Dorsolateral prefrontal cortex (tissue), 122 donors: ENCODE measurements at places on chromosomes 12 and 14.

GRCh38 chr12:107917912-107918800 is 143.7 kb downstream of the ASCL4 start:
- DNase-seq: peak; percentile 34

GRCh38 chr12:89968151-89968700 is 259.6 kb upstream of the ATP2B1 start:
- no peak for DNase-seq

DNA sequence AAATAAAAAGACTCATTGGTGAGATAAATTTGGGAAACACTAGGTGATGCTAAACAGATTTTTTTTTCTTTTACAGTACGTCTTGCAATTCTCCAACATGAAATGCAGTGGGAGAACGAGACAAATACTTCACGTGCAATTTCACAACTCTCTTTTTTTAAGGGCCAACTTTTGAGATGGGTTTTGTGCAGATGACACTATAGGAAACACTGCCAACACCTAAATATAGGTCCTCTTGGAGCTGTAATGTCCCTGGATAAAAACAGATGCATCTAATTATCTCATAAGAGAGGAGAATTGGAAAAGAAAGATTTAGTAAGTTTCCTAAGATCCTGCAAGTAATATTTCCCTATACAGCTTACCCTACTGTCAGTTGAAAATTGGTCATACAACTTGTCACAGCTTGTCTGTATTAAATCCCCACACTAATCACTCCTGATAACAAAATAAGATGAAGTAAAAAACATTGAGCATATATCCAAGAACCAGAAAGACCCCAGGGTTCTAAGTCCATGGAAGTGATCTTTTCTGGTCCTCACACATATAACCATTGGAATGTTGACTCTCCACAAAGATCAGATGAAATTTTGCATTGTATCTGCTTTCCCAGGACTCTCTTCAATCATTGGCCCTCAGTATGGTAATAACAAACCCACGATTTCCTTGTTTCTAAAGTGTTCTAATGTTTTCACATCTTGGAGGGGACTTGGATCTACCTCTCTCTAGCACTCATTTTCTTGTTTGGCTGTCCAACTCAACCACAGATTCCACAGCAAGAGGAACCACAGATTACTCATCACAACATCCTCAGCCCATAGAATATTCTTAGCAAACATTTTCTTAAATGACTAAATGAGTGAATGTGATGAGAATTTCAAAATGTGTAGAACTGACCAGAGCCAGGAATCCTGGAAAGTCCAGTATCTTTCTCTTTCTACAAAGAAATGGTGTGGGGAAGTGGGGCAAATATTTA is 769.4 kb upstream of the USP15 start:
- DNase-seq: no peak

GRCh38 chr12:8156416-8156815 is 399 bp upstream of the ZNF705A start:
- no peak for DNase-seq

GRCh38 chr12:26102953-26103352 is 21.9 kb downstream of the BHLHE41 start:
- DNase-seq: no peak

DNA sequence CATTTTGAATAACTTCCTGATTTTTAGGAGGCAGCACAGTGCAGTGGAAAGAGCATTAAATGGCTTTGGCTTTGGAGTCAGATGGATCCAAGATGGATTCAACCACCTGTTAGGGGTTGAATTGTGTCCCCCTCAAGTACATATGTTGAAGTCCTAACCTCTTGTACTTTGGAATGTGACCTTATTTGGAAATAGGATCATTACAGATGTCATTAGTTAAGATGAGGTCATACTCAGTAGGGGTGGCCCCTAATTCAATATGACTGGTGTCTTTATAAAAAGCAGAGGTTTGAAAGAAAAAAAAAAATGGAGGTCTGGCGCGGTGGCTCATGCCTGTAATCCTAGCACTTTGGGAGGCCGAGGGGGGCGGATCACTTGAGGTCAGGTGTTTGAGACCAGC is 18.8 kb downstream of the ATP5MC2 start:
- no peak for DNase-seq

DNA sequence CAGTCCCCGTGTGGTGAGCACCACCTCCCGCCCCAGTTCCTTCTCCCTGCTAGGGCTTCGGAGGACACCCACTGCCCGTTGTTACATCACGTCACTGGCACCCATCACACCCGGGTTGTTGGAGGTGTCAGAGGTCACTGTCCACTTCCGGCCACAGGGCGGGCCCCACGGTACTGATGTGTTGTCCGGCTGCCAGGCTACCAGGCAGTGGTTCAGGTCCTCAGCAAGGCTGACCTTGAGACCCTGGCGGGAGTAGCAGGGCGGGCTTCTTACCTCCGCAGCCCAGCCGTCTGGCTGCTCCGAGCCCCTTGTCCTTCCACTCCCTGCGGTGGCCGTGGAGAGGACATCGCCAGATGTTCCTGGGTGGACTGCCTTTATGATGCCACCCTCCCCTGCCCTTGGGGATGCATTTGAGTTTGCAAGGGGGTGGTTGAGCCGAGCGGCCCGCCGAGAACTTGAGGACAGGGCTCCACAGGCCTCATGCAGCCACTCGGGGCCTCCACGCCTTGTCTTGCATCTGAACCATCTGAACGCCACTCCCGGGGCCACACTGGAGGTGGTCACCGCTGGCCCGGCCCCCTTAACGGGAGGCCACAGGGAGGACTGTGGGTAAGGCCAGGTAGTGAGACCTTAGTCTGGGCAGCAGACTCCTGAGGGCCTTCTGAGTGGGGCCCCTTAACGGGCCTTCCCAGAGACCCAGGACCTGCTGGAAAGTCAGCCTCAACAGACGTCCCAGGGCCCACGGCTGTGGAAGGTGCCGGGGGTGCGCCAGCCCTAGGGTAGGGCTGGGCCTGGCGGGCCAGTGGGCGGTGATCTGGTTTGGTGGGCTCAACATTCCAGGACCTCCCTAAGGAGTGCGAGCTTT is 27.1 kb upstream of the PLD4 start:
- no peak for DNase-seq

DNA sequence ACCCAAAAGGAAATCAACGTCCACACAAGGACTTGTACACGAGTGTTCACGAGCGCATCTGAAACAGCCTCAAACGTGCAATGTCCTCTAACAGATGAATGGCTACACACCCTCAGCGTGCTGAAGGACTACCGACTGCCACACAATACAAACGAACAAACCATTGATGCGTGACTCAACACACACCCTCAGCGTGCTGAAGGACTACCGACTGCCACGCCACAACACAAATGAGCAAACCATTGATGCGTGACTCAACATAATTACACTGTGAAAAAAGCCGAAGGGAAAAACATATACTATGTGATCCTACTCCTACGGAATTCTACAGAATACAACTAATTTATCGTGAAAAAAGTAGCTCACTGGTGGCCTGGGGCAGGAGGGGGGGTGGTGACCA is 25.1 kb upstream of the BTBD6 start:
- no peak for DNase-seq

DNA sequence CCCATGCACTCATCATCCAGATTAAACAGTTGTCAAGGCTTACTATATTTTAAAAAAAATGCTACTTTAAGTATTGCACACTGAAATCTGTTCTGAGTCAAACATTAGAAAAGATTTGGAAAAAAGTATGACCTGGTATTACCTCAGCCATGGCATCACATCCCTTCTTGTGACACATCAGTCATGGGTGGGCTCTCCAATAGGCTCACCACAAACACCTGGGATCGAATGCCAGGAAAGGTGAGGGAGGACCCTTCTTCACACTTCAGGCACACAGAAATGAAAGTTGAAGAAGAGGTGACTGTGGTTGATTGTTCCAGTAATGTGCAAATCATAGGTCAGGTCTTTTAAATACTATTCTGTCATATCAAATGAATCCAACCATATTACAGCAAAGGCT is 36.6 kb upstream of the GZMB start:
- no peak for DNase-seq

DNA sequence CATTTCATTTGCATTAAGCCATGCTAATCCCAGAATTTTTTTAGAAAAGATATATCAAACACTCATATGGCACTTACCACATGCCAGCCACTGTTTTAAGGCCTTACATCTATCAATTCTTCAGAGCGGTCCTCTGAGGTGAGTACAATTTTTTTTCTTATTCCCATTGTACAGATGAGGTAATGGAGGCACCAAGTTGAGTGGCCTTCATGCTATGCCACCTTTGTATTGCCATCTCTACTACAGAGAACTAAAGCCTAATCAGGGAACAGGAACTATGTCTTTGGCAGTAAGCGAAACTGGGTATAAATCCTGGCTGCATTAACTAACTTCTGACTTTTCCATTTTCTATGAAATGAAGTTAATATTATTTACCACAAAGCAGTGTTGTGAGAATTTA is 27.1 kb downstream of the SLC38A4 start:
- DNase-seq: no peak

DNA sequence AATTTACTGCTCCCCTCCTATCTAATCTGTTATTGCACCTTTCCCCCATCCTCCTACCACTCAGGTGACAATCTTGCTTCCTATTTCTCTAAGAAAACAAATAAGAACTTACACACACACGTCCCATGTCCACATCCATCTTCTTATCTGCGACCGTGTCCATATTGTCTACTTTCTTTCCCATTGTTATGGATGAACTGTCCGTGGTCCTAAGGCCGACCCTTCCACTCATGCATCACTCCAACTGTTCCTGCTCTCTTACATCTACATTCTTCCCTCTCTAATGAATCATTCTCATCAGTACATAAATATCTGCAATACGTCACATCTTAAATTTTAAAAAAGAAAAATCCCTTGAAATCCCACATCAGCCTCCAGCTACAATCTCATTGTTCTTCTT is 30.0 kb downstream of the ZFYVE1 start:
- DNase-seq: no peak

- no peak for DNase-seq
Measured at GRCh38 chr14:29955087-29955486, 27.4 kb upstream of the PRKD1 start.

DNA sequence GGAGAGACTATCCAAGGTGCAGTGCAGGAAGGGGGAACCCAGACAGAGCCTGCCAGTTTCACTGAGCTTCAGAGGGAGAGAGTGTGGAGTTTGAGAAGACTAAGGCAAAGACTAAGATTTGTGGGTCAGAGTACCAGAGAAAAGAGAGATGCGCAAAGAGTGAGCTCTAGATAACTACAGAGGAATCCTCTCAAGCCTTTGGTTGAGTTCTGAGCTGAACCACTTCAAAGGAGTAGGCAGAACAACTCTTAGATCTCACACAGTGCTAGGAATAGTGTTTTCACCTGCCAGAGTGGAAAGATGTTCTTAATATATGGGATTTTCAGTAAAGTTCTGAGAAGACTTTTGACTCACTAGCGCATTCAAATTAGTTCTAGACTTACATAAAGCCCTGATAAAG is 10.7 kb upstream of the M6PR start:
- DNase-seq: no peak

DNA sequence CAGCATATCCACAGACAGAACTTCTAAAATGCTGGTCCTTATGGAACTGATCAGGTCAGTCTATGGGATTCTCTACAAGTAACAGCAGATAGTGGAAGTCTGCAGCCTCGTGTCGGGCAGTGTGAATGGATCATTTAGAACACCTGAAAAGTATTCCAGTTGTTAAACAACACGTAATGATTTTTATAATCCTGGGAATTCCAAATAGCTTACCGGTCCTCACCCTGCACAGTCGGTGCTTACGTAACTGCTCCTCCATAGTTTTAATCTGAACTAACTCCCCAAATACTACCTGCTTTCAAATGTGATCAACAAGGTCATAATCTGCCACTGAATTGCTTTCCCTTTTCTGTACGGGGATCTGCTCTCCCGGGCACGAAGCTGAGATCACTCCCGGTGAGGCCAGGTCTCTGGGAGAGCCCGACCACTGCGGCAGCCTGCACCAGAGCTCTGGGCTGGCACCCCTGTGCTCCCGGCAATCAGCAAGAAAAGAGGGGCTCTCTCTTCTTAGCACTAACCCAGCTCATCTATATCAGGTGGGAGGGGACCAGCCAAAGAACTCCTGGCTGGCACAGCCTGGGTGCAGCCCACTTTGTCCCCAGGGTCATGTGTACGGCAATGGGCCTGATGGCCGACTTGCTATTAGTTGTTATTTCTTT is 157.0 kb downstream of the FOXN3 start:
- no peak for DNase-seq

DNA sequence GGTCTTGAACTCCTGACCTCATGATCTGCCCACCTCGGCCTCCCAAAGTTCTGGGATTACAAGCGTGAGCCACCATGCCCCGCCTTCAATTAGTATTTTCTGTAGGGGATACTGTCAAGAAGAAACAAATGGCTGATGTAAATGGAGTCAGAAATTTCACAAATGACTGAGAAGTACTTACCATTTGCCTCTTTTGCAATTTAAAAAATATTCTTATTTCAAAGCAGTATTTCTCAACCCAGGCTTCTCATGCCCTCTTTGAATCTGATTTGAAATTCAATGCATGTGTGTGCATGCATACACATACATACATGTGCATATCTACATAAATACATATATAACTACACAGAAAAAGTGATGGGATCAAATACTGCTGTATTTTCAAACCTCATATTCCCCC is 4.4 kb downstream of the PSMA6 start:
- no peak for DNase-seq

GRCh38 chr12:70627677-70628076 is 9.6 kb downstream of the PTPRB start:
- DNase-seq: no peak

GRCh38 chr12:83198291-83199015 is 511.7 kb downstream of the TMTC2 start:
- no peak for DNase-seq

DNA sequence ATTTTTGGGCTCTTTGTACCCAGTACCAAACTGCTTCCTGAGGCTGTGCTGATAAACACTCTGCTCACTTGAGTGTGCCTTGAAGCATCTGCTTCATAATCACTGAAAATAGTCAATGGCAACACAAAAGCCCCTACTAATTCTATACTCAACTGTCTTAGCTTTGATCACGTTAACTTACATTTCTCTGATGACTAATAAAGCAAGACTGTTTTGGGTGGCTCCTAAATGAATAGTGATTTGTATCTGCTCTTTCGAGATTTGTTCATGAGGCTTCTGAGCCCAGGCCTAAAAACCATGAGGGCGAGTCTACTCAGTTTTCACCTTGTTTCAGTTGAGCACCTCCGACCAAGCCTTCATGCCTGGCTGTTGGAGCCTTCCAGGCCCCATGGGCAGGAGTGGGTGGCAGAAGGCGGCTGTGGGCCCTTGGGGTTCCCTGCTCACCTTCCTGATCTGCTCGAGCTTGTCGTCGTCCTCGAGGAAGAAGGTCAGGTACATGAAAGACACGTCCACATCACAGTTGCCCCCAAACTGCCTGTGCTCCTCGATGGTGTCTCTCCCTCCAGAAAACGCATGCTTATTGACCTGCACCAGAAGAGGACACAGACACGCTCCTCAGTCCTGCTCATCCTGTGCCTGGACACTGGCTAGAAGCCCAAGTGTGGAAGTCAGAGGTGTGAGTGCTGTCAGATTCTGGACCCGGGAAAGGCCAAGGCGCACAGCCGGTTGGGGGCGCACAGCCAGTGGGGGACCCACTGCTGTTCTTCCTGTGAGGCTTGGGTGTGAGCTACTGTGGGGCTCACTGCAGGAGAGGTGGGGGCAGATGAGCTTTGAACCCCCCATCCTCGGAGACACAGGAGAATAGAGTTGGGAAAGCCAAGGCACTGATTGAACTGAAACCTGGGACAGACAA is 13.7 kb downstream of the SLC25A47 start:
- DNase-seq: no peak
